ENCODE measurements at places on chromosomes 4 and X.

- no peak for DNase-seq
- H3K4me3 ChIP-seq, result no peak overlapping the region
- no peaks in the 10 kb centered on the region for H3K36me3 ChIP-seq
These were observed 176.3 kb upstream of the PITX2 start for GRCh38 chr4:110799211-110799610.

GRCh38 chr4:168633496-168633895, 136.6 kb downstream of the PALLD start:
- no peak overlapping the region for H3K4me3 ChIP-seq
- no peaks in the 10 kb centered on the region for H3K27me3 ChIP-seq

DNA sequence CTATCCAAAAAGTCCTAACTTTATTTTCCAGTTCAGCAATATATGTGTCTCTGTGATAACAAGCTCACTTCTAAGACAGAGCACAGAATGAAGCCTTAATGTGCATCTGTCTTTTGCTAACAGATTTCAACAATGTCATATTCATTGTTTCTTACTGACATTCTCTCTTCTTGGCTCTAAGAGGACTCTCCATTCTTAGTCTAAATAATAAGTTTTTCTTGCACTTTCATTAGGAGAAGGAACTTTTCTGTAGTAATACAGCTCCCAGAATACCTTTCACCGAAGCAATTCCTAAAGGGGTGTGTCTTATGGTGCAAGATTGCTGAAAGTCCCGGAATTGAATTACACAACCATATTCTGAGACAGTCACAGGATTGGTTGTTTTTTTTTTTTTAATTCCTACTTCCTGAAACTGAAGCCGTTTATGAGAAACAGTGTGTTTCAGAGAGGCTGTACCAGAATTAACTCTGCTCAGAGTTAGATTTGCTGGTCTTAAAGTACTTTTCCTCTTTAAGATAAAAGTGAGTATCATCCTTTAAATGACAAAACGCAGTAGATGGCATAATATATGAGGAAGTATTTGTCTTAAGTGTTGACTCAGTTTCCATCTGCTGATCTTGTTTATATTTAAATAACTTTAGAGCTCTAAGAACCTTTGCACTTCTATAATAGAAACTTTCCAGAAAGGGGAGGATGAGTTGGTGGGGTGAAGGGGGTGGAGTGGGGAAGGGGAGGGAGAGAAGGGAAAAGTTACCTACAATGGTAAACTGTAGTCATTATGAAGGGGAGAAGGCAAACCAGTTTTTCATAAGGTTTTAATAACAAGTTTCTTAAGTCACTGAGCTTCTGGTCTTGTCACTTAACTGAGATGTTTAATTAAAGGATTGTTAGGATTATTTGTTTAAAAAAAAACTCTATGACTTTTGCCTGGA, at the start of gene ALPK1:
Gene ALPK1 (plus strand): TSS at position 421 of the 932 bp plus-strand sequence.
- H3K4me3 ChIP-seq, result peak within 1 kb of the TSS; percentile 74
- no peaks in the 10 kb centered on the region for H3K27me3 ChIP-seq
- no peaks in the 10 kb centered on the region for H3K4me1 ChIP-seq

- no peaks in the 10 kb centered on the region for H3K27me3 ChIP-seq
- peaks cover 13% of the 10 kb centered on the region for H3K4me1 ChIP-seq
- no peaks in the 10 kb centered on the region for H3K36me3 ChIP-seq
- no peak for DNase-seq
- no peak overlapping the region for H3K4me3 ChIP-seq
These were observed 9.0 kb downstream of the RAB9A start for GRCh38 chrX:13697976-13698375.

- DNase-seq, result no peak
- no peaks in the 10 kb centered on the region for H3K4me1 ChIP-seq
- H3K27me3 ChIP-seq, result no peaks in the 10 kb centered on the region
- no peak overlapping the region for H3K27ac ChIP-seq
- H3K4me3 ChIP-seq, result no peak overlapping the region
- H3K36me3 ChIP-seq, result no peaks in the 10 kb centered on the region
These were observed 65.5 kb downstream of the ZNF81 start for GRCh38 chrX:47902161-47902560.

DNA sequence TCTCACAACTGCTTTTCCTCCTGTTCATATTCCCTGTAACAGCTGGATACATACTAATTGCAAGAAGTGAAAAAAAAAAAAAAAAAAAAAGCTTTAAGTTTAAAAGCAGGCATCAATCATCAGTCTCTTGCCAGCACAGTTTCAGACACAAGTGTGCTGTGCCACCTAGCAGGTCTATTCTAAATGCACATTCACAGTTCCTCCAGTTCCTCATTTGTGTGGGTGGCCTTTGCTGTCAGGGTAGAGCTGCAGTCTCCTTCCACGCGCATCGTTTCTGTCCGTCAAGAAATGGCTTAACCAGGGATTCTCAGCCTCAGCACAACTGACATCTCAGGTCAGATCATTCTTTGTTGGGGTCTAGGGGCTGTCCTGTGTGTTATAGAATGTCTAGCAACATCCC, 61.6 kb downstream of the SCML1 start:
- no peaks in the 10 kb centered on the region for H3K4me1 ChIP-seq
